CD4-positive, alpha-beta T cell treated with Interleukin-4 for 4 hours (primary cell): ENCODE measurements at places on chromosomes 12 and 14.

- peak; percentile 77 for DNase-seq
Measured at GRCh38 chr14:73825551-73826188, 26.0 kb upstream of the PTGR2 start.

DNA sequence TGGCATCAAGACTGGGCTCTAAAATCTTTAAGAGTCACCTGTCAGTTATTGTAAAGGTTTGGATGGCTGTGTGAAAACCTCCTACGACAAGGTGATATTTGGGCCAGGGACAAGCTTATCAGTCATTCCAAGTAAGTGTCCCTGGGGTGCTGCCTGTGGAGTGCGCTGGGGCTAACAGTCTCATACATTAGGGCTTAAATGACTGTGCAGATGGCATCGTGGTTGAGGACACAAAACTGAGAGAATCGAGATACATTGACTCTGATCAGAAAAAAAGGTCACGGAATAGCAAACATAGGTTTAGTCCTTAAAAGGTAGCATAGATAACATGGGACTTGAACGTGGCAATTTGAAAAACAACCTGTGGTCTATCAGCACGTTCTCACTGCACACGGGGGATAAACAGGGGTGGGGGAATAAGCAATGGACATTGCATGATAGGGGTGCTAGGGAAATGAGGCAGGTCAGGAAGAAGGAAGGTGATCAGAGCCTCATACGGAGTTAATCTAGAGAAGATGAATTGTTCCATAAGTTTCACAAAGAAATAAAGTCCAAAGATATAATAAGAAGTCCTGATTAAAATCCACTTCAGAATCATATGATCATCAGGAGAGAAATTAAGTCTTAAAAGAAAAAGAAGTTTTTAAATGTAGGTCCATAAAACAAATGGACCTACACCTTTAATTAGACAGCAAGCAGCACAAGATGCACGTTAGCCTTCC, 100.3 kb downstream of the DAD1 start:
- DNase-seq: no peak

DNA sequence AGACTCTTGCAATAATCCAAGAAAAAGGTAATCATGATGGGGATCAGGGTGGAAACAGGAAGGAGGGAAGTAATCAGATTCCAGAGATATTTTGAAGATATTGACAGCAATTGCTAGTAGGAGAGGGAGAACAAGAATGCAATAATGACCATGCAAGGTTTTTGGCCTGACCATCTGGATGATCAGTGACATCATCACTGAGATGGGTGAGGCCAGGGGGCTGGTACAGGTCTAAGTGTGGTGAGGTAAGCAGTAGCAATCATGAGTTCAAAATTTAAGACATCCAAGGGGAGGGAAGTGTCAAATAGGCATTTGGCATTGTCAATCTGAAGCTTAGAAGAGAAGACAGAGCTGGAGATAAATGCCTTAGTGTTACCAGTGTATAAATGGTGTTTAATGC, 24.8 kb upstream of the CLMN start:
- no peak for DNase-seq

GRCh38 chr12:121167232-121167820, 34.6 kb downstream of the P2RX7 start:
- no peak for DNase-seq

DNA sequence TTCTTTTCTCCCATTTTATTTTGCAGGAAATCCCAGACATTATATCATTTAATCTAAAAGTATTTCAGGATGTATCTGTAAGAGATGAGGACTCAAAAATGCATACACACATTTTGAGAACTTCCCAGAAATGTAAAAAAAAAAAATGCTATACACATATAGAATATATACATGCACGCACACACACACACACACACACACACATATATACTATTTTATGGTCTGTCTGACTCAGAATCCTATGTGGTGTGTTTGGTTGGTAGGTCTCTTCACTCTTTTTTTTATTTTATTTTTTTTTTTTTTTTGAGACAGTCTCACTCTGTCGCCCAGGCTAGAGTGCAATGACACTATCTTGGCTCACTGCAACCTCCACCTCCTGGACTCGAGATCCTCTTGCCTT, 65.5 kb downstream of the FBXO34 start:
- peak; percentile 40 for DNase-seq

DNA sequence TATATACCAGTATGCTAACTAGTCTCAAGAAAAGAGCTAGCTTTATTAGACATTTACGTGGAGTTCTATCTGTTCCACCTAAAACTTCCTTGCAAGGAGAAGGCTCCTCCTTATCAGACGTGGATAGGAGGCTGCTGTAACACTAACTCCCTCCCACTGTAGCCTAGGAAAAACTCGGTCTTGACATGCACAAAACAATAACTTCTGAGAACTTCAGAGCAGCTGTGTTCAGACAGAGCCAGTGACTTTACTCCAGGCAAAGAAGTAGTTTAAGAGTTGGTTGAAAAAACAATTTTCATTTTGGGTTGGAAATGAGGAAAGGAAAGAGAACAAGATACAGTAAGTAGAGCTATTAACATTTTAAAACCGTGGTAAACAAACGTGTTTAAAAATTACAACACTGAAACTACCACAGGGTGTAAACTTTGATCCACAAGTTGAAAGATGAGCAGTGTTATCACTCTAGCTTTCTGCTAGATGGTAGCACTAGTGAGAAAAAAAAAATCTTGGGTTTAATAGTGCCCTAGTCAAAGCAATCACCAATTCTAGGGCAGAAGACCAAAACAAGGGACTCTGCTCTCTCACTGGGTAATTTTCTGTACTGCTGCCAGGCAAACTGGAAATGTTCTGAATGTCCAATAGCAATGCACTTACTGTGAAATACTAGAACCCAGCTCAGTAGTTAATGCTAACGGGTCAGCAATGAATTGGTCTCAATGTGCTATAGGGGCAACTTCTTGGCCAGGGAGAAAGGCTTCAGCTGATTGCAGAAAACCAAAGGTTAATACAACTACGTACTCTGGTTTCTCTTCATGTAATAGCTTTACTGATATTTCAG, 2.4 kb downstream of the ATF7 start:
- no peak for DNase-seq

GRCh38 chr12:24507827-24508226, 441.1 kb downstream of the BCAT1 start:
- DNase-seq: no peak

GRCh38 chr12:129984106-129984505, 80.3 kb upstream of the TMEM132D start:
- DNase-seq: no peak

GRCh38 chr14:79419571-79420327, 791.6 kb downstream of the DIO2 start:
- DNase-seq: no peak

DNA sequence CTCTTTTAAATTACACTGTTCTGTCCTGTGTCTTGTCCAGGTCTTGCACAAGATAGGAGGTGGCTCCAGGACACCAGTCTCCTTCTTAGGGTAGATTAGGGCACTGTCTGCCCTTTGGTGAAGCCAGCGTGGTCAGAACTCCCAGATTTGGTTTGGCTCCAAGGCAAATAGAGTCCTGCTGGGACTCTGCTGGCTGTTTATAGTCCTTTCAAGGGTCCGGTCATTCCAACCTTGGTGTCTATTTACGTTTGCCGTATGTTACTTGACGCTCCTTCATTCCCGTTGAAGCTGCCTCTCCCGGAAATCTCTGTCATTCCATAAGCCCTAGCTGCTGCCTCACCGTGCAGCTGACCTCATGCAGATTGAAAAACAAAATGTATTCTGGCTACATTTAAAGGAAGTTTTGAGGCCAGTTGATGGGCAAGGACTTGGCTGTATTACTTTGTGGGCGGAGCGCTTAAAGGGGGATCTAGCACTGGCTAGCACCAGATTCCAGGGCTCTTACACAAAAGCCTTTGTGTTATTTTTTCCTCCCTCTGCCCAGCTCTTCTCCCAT, 180.6 kb downstream of the AKAP6 start:
- DNase-seq: no peak

DNA sequence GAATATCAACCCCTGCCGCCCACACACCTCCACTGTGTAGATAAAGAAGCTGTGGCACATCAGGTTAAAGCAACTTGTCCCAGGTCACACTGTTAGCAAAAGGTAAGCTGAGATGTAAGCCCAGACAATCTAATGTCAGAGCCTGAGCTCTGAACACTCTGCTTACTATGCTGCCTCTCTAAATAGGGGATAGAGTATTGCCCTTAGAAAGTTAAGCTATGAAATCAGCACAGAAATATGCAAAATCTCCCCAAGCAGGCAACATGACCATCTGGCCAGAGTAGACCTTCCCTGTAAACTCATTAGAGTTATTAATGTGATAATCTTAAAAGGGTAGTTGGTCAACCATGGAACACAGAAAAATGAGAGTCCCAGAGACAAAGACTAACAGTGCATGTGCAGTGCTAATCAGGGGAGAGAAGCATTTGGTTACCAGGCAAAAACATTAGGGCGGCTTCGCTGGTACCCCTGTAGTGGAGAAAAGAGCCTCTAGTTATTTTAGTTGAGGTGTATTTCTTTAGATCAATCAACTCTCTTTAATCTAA, 171.0 kb downstream of the BTG1 start:
- DNase-seq: no peak

- DNase-seq: peak; percentile 78
Measured at GRCh38 chr14:77094672-77095284, 3.3 kb upstream of the CIPC start.

- no peak for DNase-seq
Measured at GRCh38 chr12:87929346-87929745, 99.9 kb downstream of the C12orf50 start.

GRCh38 chr14:69344171-69344570, 53.9 kb downstream of the ERH start:
- DNase-seq: no peak

DNA sequence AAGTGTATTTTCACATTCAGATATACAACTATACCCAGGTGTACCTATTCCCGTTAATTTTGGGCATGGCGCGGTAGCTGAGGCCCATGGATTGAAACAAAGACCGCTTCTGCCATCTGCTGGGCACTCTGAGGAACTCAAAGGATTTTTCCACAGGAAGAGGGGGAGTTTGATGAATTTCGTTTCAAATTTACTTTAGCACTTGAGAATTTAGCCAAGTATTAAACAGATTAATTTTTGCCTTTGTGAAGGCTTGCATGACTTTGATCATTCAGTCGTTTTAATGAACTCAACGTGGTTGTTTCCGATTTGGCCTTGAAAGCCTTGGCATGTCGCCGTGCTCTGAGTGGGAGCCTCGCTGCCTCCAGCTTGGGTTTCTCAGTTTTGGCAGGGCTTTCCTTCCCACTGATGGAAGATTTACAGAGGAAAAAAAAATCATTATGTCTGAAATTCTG, 153.2 kb upstream of the DDHD1 start:
- DNase-seq: peak; percentile 31

DNA sequence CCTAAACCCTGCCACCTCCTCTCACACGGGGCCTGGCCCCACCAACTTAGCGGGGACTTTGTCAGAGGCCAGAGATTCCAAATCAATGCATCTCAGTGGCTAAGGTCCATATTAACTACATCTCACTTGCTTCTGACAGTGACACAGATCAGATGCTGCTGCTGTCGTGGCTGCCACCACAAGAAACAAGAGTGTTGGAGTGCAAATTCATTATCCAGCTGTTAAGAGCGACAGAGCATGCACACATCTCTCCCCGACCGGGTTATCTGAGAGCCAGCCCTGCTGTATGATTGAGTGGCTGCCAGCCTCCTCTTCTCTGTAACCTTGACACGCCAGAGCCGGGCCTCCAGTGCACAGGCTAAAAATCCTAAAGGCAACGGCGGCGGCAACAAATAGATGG, 40.2 kb downstream of the SPRING1 start:
- DNase-seq: no peak

DNA sequence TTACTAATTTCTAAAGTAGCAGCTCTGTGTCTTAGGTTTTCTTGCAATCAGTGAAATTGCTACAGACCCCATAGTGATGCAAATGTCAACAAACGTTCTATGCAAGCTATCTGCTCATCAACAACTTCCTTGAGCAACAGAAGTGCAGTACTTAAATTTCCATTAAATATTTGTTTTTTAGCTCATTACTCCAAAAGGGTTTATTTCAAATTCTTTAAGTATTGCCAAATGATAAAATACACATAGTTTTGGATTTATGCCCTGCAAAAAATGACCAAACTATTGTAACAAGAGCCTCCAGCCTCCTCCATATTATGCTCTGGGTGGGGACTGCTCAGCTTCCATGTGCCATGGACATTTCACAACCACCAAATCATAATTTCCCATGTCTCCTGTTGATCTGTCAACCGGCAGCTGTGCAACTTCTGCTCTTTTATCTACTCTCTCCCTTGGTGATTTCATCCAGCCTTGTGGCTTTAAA, 4.4 kb downstream of the BDKRB1 start:
- DNase-seq: no peak
